T-helper 1 cell (primary cell): ENCODE measurements at places on chromosomes 7 and 10.

GRCh38 chr7:150380463-150380862, 1.3 kb downstream of the ZNF775 start:
- no peak for DNase-seq

DNA sequence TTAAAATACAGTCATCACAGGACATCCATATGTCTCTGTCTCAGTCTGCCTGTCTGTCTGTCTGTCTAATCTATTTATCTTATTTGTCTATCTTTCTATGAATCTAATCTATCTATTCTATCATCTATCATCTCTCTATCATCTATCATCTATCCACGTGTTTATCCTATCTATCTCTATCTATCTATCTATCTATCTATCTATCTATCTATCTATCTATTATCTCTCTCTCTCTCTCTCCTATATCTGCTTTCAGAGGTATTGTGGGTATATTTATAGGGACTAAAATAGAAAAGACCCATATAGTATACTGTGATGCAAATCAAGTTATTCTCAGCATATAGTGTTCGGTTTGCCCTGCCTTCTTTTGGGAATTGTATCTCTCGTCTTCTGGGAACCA, 167.5 kb downstream of the VPS50 start:
- DNase-seq = no peak

GRCh38 chr10:21183025-21183424, 285.9 kb upstream of the NEBL start:
- DNase-seq = no peak

DNA sequence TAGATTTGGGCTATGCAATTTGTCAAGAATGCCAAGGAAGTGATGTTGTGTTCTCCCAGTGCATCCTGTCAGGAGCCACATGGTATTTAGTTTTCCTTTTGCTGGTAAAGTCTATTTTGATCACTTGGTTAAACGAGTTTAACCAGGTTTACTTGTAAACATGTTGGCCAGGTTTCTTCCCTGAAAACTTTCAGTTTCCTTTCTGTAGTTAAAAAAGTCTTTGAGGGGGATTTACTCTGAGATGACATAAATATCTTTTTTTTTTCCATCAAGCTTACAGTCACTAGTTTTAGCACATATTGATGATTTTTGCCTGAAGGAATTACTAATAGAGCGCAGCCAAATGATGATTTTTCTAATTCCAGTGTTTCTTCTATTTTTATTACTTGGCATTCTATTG, 320.5 kb downstream of the PHF14 start:
- DNase-seq = no peak

DNA sequence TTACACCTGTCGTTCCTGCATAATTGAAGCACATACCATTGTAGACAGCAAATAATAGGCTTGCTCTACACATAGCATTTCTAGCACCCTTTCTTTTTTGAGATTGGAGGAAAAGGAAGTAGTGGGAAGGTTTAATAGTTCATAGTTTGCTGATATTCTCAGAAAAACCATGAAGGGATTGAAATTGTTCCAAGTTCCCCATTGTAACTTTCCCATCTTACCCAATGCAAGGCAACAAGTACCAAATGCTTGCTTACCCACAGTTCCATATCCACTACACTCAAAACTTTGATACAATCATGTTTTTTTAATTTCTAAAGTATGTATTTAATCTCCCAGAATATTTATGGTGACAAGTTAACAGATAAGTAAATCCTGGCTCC, 13.8 kb downstream of the CYP3A5 start:
- no peak for DNase-seq

DNA sequence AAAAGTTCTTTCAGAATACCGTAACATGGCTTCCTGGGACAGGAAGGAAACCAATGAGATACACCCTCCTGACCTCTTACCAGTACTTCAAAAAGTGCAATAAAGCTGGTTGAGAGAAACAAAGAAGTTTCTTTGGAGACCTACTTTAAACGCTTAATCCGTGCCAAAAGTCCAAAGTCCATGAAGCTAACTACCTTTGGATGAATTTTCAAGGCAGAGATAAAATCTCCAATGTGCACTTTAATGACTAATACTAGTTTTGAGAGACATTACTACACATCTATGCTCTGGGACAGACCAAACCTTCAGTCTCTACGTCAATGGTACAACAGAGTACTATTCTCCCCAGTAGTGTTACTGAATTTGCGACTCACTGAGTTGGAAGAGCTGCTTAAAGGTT, 46.1 kb downstream of the UBE2H start:
- DNase-seq = no peak

DNA sequence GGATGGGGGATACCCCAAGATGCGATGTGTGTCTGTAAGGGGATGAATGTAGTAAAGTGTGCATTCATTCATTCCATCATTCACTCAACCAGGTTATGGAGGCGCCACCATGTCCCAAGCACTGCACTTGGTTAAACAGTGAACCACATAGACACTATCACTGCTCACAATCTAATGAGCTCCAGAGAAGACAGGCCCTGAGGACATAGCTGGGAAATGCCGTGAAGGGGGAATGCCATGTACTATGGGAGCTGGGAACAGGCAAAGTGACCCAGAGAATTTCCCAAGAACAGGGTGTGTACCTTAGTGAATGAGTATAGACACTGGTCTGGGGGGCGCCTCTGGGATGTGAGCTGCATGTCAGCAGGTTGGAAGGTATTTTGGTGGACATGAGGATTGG, 44.5 kb upstream of the LBX1 start:
- no peak for DNase-seq

DNA sequence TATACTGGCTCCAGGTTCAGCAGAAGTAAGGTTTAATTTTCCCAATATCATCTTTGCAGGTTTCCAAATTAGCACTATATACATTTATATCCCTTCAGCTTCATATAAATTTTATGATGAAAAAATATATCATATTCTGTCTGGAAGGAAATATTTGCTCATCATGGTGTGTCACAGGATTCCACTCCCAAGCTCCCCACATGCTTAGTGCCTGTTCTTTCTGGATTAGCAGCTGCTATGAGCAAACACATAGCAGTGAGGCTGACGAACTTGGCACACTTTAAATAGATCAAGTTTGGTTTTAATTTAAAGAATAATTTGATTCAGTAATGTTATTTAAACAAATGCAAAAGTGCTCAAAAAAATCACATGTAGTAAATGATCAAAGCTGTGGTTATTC, 251.9 kb downstream of the AGMO start:
- DNase-seq = no peak

DNA sequence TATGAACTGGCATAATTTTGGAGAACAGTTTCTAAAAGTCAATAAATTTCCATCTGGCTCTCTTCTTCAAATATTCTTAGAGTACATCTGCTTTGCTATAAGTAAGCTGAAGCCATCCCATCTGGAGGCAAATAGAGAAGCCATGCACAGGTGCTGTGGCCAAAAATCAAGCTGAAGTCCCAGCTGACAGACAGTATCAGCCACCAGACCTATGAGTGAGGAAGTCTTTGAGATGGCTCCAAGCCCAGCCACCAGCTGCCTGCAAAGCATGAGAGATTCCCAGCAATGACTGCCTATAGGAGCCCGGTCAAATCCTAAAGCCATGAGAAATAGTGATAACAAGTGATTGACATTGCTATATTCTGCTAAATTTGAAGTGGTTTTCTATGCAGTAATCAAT, 21.7 kb upstream of the PRSS58 start:
- DNase-seq = no peak
